ENCODE measurements at places on chromosomes 12 and 14.

- DNase-seq: no peak
Observed at GRCh38 chr12:56122637-56123036, 4.6 kb downstream of the ZC3H10 start.

DNA sequence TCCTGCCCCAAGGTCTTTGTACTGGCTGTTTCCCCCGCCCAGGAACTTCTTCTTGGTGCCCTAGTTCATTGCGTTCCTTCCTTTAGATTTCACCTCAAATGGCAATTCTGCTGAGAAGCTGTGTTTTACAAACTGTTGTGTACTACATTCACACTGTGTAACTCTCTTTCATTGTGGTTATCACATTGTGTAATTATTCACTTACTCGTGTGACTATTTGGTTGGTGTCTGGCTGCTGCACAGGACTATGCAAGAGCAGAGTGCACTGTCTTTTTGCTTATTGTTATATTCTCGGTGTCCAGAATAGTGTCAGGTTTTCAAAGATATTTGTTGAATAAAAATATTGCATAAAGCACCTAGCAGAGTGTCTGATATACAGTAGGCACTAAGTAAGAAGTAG is 177.2 kb upstream of the PRICKLE1 start:
- no peak for DNase-seq

DNA sequence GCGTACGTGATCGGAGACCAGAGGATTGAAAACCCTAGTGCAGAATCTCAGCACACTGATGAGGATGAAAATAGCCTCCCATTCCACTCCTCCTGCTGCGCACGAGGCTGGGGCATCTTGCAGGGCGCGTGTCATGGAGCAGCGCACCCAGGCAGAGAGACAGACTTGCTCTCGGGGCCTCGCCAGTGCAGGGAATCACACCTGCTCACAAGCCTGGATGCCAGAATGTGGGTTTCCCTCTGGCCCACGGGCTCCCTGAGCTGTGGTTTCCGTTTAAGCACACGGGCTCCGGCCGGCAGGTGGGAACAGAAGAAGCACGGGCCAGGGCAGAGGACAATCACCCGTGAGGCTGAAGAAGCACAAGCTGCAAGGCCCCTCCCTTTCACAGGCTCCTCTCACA is 2.0 kb downstream of the FGF6 start:
- DNase-seq: no peak

DNA sequence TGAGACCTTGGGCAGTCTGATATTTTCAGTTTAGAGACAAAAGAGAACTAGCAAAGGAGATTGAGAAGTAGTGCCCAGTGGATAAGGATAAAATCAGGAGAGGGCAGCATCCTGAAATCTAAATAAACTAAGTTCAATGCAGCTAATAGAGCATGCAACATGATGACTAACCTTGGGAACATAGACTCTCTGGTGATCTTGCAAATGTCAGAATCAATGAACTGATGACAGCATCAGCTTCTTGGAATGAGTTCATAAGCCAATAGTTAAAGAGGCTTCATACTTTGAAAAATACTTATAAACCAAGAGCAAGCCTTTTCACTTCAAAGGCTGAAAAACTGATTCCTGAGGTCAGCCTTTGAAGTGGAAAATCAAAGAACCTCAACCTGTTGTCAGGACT is 8.2 kb downstream of the TAS2R19 start:
- DNase-seq: no peak

- no peak for DNase-seq
Observed at GRCh38 chr12:12922191-12922616, 29.8 kb downstream of the GPRC5D start.

DNA sequence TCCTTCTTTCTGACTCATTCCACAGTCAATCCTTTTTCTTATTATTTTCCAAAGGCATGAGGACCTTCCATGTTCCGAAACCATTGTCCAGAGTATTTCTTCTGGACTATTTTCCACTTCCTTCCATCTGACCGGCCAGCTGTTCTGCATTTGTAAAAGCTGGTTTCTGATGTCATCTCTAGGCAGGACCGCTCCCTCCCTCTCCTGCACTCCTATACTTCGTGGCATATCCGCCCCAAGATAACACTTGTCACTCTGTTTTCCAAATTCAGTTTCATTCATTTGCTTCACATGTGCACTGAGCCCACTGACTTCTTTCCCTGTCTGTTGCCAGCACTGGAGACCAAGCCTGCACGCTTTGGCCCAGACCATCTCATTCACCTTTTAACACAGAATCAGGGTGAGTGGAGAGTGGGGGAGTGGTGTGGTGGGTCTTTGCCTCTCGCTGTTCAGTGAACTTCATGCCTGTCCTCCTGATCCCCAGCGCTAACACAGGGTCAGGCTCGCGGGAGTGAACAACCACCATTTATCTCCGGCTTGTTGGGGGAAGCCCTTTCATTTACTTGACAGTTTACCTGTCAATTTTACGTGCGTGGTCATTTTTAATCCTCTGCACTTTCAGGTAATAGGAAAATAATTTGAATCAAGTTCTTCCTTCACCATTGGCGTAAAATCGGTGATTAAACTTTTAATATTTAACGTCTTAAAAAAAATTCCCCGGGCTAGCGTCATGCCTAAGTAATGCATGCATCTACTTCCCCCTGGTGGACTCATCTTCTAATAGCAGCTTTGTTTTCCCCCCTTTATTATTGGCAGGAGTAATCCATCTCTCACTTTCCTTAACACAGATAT is 52.5 kb downstream of the C12orf75 start:
- DNase-seq: no peak

GRCh38 chr14:77140359-77141213 is 1.0 kb downstream of the ZDHHC22 start:
- DNase-seq: no peak

DNA sequence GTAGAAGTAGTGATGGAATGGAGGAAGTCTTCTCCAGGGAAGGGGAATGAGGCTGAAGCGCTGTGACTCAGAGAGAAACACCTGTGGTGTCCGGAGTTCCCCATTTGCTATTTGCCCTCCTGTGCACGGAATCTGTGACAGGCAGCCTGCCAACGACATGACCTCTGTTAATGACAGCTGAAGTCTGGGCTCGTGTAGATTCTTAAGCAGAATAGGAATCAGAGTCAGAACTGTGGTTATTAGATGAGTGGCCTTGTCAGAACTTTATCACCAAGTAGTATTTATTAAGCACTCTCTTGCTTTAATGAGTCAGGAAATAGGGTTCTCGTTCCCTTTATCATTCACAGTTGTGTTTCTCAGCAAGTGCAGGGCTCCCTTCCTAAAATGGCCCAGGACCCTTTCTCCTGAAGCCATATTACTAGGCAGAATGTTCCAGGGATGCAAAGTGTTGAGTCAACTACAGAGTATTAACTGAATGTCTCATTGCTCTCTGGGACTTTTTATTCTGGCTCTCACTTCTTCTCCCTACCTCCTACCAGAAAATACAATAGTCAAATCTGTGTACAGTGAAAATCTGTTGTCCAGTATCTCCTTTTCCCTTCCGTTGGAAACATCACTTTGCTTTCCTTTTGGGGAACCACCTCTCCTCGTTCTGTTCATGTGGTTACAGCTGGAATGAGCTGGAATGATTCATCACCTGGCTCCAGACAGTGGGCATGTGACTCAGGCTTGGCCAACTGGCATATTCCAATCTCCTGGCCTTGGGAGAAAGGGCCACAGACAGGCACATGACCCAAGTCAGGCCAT is 77.8 kb upstream of the MAX start:
- DNase-seq: no peak

DNA sequence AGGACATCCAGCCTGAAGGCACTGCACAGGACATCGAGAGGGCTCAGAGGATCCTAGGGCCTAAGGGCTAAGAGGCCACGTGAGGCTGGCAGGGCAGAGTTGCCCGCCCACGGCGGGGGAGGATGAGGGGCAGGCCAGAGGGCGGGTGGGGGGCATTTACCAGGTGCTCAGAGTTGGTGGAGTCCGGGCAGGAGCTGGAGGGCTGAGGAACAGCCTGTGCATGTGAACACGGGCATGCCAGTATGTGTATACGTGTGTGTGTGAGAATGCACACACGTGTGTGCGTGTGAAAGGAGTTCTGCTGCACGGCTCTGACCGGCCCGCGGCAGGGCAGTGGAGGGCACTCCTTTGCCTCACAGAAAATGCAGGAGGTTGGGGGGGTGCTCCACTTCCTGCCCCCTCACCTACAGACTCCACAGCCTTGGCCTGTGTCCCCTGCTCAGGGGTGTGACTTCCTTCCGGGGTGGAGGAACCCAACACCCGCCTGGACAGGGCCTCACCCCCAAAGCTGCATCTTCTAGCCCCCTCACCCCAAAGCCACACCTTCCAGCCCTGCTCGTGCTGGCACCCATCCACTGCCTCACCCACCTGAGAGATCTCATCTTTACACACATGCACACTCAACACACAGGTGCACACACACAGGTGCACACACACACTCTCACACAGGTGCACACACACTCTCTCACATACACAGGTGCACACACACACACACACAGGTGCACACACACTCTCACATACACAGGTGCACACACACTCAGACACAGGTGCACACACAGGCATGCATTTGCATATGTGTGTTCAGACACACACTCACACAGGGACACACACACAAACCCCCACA is 11.8 kb upstream of the GPR132 start:
- no peak for DNase-seq

DNA sequence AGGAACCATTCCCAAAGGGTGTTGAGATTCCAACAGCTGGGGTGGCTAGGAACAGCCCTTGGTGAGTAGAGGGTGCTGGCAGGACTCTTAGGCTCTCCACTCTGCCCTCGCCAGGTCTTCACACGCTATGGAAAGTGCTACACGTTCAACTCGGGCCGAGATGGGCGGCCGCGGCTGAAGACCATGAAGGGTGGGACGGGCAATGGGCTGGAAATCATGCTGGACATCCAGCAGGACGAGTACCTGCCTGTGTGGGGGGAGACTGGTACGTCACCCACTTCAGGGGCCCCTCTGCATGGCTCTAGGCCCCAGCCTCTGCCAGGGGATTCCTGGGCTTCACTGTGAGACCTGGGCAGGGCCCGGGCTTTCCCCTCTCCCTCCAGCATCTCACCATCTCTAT is 8.0 kb upstream of the SMARCD1 start:
- DNase-seq: no peak

- peak; percentile 21 for DNase-seq
Observed at GRCh38 chr12:111597831-111598636, 1.1 kb downstream of the ATXN2 start.

- no peak for DNase-seq
Observed at GRCh38 chr12:103771466-103771865, 69.6 kb downstream of the NT5DC3 start.

- DNase-seq: no peak
Observed at GRCh38 chr14:86237733-86238132, 707.8 kb downstream of the FLRT2 start.

DNA sequence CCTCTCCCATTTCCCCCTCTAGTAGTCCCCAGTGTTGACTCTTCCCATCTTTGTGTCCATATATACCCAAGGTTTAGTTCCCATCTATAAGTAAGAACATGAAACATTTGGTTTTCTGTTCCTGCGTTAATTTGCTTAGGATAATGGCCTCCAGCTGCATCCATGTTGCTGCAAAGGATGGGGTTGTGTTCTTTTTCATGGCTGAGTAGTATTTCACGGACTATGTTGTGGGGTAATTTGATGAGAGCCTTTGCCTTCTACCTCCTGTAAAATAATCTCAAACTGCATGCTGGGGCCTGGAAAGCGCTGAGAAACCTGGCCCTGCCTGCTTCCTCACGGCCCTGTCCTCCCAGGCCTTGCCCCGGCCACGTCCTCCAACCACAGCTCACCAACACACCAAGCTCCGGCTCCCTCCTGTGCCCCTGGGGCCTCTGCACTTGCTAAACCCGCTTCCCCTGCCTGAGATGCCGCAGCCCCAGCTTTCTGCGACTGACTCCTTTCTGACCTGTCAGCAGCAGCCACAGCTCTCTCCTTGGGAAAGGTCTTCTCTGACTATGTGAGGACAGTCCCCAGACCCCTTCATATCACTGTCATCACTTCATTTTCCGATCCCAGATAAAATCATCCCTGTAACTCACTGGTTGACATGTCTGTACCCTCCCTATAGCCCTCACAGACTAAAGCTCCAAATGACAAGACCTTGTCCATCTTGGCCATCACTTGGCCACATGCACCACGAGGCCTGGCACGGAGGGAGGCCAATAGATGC is 19.8 kb downstream of the ITPK1 start:
- DNase-seq: no peak

DNA sequence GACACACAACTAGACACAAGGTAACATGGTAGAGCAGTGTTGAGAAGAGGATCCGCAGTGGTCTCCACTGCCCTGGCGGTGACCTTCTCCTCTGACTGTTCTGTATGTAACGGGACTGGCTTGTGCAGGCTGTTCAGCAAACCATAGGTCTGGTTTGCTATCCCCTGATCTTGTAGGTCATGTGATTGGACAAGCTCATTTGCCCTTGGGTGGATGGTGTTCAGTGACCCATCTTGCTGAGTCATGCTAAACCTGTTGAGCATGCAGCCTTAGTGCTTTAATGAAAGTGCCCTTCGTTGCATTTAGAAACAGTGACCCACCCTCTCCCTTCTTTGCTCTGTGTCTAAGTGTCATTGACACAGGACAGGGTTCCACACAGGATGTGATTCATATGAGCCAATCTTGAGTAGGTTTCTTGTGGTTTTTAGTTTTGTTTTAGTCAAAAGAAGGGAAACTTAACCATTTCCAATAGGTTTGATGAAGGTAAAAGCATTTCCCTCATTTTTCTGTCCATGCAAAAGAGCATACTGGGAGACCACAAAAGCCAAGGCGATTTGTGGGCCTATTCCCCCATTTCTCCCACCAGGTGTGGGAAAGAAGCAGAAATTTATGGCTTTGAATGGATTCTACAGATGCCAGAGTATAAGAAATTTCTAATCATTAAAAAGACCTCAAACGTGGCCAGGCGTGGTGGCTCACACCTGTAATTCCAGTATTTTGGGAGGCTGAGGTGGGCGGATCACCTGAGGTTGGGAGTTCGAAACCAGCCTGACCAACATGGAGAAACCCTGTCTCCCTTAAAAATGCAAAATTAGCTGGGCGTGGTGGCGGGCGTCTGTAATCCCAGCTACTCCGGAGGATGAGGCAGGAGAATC is 32.6 kb upstream of the HIF1A start:
- DNase-seq: no peak

- DNase-seq: no peak
Observed at GRCh38 chr14:75442166-75442565, 14.3 kb downstream of the JDP2 start.

GRCh38 chr12:12482150-12482761 is 80.4 kb downstream of the DUSP16 start:
- DNase-seq: no peak

GRCh38 chr14:69643430-69644200 is 32.2 kb downstream of the SUSD6 start:
- no peak for DNase-seq

- DNase-seq: no peak
Observed at GRCh38 chr12:98591209-98591608, 2.3 kb upstream of the SLC25A3 start.

GRCh38 chr12:109738209-109738608 is 24.6 kb downstream of the FAM222A start:
- peak; percentile 1 for DNase-seq

GRCh38 chr12:129662234-129662633 is 241.6 kb downstream of the TMEM132D start:
- DNase-seq: no peak
